ENCODE measurements at places on chromosomes 6 and 20.

GRCh38 chr6:154868143-154868594, 126.9 kb upstream of the TIAM2 start:
- DNase-seq = peak; percentile 55

DNA sequence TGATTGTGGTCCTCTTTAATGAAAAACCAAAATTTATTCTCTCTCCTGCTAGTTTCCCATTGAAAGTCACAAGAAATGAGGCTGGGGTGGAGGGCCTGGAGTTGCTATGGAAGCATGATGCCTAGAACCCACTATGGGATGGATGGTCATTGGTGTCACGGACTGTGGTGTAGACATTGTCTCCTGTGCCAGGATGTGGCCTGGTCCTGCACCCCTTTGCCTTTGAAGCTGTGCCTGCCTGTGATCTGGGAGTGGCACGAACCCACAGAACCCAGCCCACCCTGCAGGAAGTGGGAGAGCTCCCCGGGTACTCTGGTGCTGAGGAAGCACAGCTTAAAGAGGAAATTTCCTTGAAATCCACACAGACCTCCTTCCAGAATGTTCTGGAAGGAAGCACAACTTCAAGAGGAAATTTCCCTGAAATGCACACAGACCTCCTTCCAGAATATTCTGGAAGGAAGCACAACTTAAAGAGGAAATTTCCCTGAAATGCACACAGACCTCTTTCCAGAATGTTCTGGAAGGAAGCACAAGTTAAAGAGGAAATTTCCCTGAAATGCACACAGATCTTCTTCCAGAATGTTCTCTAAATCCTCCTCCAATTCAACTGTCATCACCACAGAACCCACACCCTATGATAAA, 105.6 kb downstream of the CDH26 start:
- DNase-seq = no peak

GRCh38 chr6:24009319-24009718, 116.7 kb upstream of the NRSN1 start:
- no peak for DNase-seq

DNA sequence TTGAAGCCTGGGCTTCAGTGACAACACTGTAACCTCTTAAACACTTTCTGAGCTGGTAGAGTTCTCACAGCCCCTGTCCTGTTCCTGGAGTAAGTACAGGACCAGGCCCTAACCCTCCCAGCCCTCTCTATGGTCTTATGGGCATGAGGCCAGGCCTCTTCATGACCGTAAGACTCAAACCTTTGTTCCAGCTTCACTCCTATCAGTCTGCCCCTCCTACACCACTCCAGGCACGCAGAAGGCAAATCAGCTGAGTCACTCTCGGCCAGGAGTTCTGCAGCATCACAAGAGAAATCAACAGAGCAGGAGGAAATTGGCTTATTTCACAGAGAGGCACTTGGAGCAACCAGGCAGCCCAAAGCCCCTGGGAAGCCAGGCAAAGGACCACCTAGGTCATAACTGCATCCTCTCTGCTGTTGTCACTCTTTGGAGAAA, 25.3 kb upstream of the CHD6 start:
- DNase-seq = no peak

DNA sequence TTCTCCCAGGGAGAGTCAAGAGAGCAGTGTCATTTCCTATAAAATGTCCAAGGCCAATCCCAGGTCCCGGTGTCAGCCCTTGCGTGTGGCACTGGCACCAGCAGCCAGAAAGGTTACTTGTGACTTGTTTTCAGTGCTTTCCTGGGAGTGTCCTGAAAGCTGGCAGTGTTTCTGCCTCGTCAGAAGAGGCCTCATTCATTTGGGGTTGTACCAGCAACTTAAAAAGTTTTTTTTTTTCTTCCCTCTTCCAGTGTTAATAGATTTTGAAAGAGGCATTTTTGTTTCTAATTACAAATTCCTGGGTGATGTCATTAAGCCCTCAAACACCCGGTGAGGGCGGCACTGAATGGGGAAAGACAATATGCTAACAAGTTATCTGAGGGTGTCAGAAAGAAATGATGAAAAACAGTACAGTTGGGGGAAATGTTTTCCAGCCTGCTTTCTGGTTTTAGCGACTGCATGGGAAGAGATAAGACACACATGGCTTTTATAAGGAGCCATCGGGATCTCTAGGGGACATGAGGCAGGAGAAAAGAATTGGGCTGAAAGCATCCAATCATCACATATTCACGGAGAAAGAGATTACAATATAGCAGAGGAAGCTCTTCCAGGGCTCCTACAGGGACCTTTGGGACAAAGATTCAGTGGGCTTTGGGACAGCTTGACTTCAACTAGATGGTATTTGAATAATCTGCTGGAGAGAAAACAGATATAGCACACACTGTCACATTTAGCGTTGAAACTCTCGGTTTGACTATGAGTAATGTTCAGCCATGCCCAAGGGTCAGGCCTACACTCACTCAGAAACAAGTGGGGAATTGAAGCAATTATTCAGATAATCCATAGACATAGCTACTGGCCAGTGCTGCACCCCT, 153.0 kb downstream of the BCAS1 start:
- peak; percentile 90 for DNase-seq

- DNase-seq = no peak
These were observed 121.9 kb downstream of the SGK1 start for GRCh38 chr6:134195985-134196384.

DNA sequence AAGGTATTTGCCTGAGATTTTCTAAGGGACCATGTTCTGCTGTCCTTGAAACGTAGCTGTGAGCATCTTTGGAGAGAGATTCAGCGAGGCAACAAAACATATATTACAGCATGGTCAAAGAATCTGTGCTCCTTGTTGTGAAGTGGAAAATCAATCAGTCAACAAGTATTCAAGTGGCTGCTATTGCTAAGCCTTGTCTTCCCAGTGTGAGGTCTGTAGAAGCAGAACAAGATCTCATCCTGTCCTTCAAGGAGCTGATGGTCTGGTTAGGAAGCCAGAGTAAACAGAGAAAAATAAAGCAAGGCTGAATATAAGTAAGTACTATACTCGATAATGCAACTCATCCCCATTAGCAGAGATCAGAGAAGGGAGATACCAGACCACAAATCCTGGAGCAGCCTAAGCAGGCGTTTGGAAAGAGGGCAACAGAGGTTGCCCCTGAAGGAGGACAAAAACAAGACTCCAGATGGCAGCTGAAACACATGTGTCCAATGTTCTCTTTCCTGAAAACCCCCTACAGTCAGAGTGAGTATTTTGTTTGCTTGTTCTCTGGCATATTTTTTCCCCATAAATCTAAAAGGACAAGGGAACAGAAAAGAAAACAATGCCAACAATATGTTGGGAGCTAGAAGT, 392.0 kb downstream of the SYNE1 start:
- DNase-seq = no peak

GRCh38 chr6:105990151-105990550, 96.0 kb upstream of the PRDM1 start:
- no peak for DNase-seq

- DNase-seq = no peak
These were observed 39.2 kb downstream of the PREX1 start for GRCh38 chr20:48788486-48789072.

All from fibroblast of skin of left quadriceps (primary cell).